ENCODE measurements at places on chromosomes 4 and X.
A peak's percentile ranks its signal among the peaks of the same experiment; 100 is the strongest.

DNA sequence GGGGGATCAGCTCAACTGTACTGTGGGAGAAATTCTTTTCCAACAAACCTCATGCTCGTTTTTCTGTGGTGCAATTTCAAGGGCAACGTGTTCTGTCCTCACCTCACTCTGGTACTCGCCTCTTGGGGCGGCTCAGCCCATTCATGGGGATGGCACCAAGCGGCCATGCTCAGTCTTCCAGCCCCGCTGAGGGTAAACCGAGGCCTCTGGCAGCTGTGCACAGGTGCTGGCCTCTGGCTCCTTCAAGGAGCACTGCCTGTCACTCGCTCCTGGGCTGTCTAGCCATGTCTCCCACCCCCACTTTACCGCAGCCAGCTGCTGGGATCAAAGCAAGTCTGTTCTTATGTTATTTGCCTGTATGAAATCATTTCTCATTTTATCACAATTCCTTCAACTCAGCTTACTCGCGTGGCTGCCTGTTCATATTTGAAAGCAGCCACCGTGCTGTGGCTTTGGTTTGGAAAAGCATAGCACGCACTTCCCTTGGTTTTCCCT is 70.2 kb downstream of the MTMR1 start:
- DNase-seq: no peak

GRCh38 chr4:113822555-113823290 is 61.2 kb upstream of the CAMK2D start:
- DNase-seq: no peak

- DNase-seq: no peak
These were observed 5.4 kb downstream of the UGT2B4 start for GRCh38 chr4:69490271-69490670.

DNA sequence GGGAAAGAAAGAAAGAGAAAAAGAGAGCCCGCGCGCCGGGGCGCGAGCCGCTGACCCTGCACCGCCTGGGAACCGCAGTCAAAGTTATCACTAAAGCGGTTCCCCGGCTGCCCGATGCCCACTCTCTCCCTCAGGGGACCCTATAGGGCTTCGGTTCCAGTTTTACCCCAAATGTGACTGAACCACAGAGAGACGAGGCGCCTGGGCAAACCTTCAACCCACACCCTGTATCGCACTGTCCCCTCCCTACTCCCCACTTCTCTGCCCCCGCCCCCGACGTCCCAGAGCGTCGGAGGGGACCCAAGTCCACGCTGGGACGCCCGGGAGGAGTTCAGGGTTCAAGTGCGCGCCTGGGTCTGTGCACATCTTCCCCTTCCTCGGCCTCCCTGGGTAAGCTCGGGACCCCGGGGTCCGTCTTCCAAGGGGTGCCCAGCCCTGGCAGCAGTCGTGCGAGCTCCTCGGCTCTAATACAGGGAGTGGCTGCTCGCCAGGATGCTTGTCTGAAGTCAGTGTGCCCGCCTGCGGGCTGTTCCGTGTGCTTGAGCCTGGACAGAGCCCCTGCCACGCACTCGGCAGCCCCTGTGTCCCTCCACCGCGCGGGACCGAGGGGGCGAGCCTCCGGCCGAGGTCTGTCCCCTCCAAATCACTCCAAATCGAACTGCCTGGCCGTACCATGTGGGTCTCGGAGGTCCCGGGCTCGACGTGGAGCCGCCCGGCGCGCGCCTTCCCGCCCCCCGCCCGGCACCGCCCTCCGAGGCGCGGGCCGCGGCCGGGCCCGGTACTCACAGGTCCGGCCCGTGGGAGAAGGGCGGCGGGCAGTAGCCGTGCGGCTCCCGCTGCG is 960 bp downstream of the TRPC3 start:
- no peak for DNase-seq

GRCh38 chr4:144574509-144574908 is 71.4 kb upstream of the HHIP start:
- DNase-seq: no peak

- no peak for DNase-seq
These were observed 62.9 kb upstream of the PGRMC2 start for GRCh38 chr4:128350449-128351045.

GRCh38 chr4:70678383-70678999 is 9.8 kb upstream of the UTP3 start:
- DNase-seq: no peak

DNA sequence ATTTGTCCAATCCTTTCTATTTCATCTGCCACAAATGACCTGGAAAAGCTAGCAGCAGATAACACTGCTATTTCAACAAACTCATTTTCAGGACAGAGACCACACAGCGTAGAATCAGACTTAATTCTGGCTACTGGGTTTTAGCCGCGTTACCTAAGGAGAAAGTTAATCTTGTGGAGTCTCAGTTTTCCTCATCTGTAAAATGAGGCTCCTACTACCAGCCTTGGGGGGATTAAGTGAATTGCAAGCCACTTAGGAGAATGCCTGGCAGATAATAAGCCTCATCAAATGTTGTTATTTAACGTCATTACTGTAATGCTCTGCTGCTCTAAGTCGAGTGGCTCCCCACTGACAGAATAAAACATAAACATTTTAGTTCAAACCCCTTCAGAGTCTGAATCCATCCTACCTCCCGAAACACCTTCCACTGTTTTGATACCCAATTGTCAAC is 1.4 kb downstream of the CCNI start:
- DNase-seq: no peak

- DNase-seq: no peak
These were observed 128.0 kb upstream of the ATOH1 start for GRCh38 chr4:93700571-93700970.

GRCh38 chr4:140085062-140085622 is 68.8 kb downstream of the MAML3 start:
- no peak for DNase-seq

- DNase-seq: no peak
These were observed 171.2 kb upstream of the GPC4 start for GRCh38 chrX:133586443-133586842.

DNA sequence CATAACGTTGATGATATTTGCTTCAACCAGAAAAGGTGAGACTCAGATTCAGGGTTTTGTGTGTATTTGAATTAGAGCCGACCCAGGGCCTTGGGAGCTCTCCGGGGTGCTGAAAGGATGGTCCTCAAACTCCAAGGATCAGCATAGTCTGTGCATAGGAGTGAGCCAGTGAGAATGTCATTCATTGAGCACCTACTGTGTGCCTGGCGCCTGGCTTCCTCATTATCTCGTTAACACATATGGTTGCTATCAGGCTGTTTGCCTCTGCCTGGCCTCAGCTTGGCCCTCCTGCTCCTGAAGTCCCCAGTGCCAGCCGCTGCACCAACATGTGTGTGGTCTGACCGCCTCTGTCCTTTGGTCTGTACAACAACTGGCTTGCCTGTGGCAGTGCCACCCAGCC is 25.1 kb upstream of the JAKMIP1 start:
- peak; percentile 62 for DNase-seq

DNA sequence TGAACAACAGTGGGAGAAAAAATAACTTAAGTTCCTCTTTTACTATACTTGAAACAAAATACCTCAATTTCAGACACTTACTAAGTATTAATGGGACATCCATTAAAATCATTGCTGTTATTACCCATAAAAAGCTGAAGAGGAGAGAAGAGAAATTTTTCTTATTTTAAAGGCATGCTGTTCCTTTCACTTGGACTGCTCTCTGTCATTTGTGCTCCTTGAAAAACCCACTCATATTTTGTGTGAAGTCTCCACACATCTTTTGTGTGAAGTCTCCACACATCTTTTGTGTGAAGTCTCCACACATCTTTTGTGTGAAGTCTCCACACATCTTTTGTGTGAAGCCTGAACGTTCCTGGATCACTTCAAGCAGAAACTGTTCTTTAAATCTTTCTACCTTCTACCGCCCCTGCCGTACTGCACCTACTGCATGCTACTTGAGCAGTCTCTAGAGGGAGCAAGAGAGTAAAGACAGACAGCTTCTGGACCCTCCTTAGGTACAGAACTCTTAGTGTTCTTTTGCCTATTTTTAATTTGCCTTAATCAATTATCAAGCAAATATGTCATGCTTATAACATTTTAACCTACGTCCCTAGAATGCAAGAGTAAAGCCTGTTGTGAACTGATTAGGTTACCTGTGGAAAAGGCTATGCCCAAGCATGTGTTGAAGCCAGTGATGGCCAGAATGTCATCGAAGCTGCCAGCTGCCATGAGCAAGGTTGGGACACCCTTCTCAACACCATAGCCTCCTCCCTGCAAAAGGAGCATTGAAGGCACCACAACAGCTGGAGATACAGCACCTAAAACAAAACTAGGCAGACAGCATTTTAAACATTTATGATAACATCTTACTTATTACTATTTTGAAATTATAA is 27.1 kb upstream of the SLC9B1 start:
- no peak for DNase-seq

DNA sequence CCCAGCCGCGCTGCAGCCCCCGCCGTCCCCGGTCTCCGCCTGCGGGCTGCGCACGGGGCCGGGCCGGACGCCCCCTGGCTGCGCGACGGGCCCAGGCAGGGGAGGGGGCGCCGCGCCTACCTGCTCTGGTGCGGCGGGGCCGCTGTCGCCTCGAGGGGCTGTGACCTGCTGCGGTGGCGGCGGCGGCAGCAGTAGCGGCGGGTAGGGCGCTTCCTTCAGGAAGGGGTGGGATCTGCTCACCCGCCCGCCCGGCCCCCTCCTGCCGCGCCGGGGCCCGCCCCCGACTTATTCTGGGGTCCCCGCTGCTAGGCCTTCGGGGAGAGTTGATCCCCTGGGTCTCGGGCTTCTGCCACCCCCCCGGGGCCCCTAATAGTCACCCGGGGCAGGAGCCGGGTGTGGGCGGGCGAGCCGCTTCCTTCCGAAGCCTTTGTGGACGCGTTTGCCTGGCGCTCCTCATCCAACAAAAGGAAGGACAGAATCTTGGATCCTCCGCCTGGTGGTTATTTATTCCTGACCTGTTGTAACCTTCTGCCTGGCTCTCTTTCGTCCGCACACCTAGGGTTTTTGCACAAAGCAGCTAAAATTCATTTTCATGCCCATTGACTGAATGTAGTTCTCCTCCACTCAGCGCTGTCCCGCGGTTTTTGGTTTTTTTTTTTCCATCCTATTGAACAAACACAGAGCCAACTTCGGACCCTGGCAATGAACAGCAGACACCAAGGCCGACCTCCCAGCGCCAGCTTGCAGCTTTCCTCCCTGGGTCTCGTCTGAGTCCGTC is at the start of gene TMEM150C:
Gene TMEM150C, minus strand, starts transcription at position 203 of the 778 bp plus-strand sequence. CDS start 57,331 bp downstream, outside the sequence.
- no peak for DNase-seq

DNA sequence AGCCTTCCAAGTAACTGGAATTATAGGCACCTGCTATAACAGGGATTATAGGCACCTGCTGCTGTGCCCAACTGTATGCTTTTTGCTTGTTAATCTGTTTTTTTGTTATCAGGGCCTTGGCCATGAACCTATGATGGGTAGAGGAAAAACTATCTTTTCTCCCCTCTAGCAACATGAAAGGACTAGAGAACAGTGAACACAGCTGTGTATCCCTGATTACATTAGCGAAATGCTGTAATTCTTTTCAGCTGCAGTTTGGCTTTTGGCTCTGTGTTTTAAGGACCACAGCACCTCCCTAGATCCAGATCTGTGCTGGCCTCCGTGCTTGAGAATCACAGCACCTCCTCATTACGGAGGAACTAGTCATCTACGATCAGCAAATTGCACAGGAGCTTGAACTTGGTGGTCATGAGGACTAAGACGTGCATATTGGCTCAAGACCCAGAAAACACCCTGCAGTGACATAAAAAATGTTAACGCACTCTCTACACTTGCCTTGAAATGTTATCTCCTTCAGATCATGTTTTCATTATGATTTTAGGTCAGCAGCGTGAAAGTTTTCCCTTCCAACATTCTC is 57.7 kb upstream of the S100G start:
- DNase-seq: no peak

GRCh38 chr4:147104768-147105167 is 159.1 kb upstream of the TTC29 start:
- DNase-seq: no peak

- no peak for DNase-seq
These were observed 25.9 kb downstream of the PGM2 start for GRCh38 chr4:37852376-37852775.

- DNase-seq: no peak
These were observed 76.8 kb downstream of the CFAP299 start for GRCh38 chr4:80412322-80412721.

DNA sequence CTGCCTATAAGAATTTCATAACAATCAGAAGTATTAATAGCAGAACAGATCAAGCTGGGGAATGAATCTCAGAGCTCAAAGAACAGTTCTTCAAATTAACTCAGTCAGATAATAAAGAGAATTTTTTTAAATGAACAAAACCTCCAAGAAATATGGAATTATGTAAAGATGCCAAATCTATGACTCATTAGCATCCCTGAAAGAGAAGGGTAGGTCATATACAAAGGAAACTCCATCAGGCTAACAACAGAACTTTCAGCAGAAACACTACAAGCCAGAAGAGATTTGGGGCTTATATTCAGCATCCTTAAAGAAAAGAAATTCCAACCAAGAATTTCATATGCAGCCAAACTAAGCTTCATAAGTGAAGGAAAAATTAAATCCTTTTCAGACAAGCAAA is 28.6 kb downstream of the CBR4 start:
- no peak for DNase-seq

DNA sequence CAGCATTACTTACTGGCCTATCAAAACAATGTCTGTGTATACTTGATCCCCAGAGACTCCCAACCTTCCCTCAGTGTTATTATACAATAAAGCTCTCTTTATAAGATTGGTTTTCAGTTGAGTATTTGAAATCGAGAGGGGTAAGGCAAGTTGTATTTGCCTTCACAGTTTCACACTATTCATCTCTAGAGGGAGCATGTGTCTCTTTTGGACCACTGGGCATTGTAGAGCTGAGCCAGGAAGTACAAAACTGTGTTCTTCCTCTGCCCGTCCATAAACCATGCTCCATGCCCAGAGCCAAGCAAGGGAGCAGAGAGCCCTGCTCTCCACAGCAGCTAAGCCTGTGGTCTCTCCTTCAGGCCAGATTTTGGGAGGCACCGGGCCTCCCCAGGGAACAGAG is 61.5 kb upstream of the HHIP start:
- no peak for DNase-seq

DNA sequence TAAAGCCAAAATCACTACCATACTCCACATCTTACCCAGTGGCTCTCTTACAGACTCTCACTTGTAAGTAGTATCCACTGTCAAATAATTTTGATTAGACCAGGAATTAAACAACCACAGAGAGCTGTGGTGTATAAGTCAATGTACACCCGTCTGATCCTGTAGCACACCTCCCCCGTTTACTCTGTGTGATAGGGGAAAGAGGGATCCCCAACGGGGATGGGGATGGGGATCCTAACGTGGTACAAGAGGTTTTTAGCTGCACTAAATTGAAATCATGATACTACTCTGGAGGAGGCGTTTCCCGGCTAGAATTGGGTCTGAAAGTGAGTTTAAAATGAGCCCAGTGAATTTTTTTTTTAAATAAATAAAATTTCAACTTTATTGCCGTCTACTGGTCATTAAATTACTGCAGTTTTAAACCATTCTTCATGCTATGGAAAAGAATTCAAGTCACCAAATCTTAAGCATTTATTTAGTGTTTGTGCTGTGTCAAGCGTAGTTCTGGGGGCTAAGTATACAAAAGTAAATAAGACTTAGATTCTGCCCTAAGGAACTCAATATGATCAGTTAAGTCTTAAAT is 76.6 kb downstream of the INTS12 start:
- no peak for DNase-seq

- DNase-seq: no peak
These were observed 657 bp downstream of the TCEAL8 start for GRCh38 chrX:103254171-103254824.

Measured in H54 (cell line).